Esophagus muscularis mucosa (tissue), 4 donors: ENCODE measurements at places on chromosomes 16 and 17. TPM values are rescaled to one million over a fixed set of nuclear protein-coding genes. Genes with fewer than 3 reads are reported as not detected.

The TBC1D26 gene
- total RNA-seq = not detected

The TOX3 gene
- not detected for total RNA-seq

The AANAT gene
- total RNA-seq = not detected

The ARHGAP44 gene
- 7.8 TPM for total RNA-seq

The NPIPA2 gene
- total RNA-seq = not detected

The EFCAB5 gene
- total RNA-seq = 0.17 TPM

The AATK gene
- total RNA-seq = 14.8 TPM

The MRPL38 gene
- total RNA-seq = 46.7 TPM

The EVI2A gene
- total RNA-seq = 10.6 TPM

The WWP2 gene
- total RNA-seq = 21.9 TPM

The ZDHHC7 gene
- 52.7 TPM for total RNA-seq

The DNASE1L2 gene
- total RNA-seq = 0.50 TPM

The PHF23 gene
- total RNA-seq = 38.1 TPM

The KANSL1 gene
- total RNA-seq = 62.1 TPM

The TMED6 gene
- not detected for total RNA-seq

The ITGAD gene
- 0.50 TPM for total RNA-seq

The ZDHHC1 gene
- total RNA-seq = 27.5 TPM

The KCNH6 gene
- total RNA-seq = not detected

The EPN3 gene
- total RNA-seq = not detected

The TEX2 gene
- 32.6 TPM for total RNA-seq

The ALDH3A1 gene
- total RNA-seq = 0.42 TPM

The HAGHL gene
- 3.6 TPM for total RNA-seq

The SLC35G6 gene
- total RNA-seq = not detected

The SULT1A1 gene
- total RNA-seq = 17.2 TPM

The KRT33B gene
- not detected for total RNA-seq

The DNAH2 gene
- total RNA-seq = 0.06 TPM

The MYH1 gene
- not detected for total RNA-seq

The PIRT gene
- 1.7 TPM for total RNA-seq

The MT1G gene
- 19.0 TPM for total RNA-seq

The ADAP2 gene
- total RNA-seq = 14.1 TPM

The MYOCD gene
- 96.2 TPM for total RNA-seq

The KRTAP1-1 gene
- not detected for total RNA-seq

The SALL1 gene
- total RNA-seq = not detected

The KRT36 gene
- not detected for total RNA-seq

The FSCN2 gene
- total RNA-seq = 2.4 TPM

The MT1B gene
- not detected for total RNA-seq

The KRTAP4-4 gene
- not detected for total RNA-seq

The PGAP3 gene
- total RNA-seq = 9.3 TPM

The CACNG4 gene
- 3.8 TPM for total RNA-seq

The TUBB3 gene
- total RNA-seq = 12.2 TPM

The ZG16B gene
- total RNA-seq = not detected

The UTS2R gene
- total RNA-seq = not detected

The IGF2BP1 gene
- total RNA-seq = not detected

The BAHCC1 gene
- 19.9 TPM for total RNA-seq

The HDAC5 gene
- 113 TPM for total RNA-seq

The WNK4 gene
- total RNA-seq = 0.50 TPM

The KRT15 gene
- not detected for total RNA-seq

The NGFR gene
- 23.7 TPM for total RNA-seq

The SLC6A2 gene
- 1.7 TPM for total RNA-seq
